ENCODE measurements at places on chromosomes 1 and 21. TPM values are rescaled to one million over a fixed set of nuclear protein-coding genes. Genes with fewer than 3 reads are reported as not detected.

The NBPF10 gene
- 1.2 TPM for total RNA-seq

- no peaks in the 10 kb centered on the region for H3K4me1 ChIP-seq
- H3K27ac ChIP-seq = no peak overlapping the region
- H3K27me3 ChIP-seq = no peaks in the 10 kb centered on the region
- H3K4me3 ChIP-seq = no peak overlapping the region
- no peaks in the 10 kb centered on the region for H3K36me3 ChIP-seq
Measured at GRCh38 chr1:17065666-17066065, 11.8 kb upstream of the SDHB start.

DNA sequence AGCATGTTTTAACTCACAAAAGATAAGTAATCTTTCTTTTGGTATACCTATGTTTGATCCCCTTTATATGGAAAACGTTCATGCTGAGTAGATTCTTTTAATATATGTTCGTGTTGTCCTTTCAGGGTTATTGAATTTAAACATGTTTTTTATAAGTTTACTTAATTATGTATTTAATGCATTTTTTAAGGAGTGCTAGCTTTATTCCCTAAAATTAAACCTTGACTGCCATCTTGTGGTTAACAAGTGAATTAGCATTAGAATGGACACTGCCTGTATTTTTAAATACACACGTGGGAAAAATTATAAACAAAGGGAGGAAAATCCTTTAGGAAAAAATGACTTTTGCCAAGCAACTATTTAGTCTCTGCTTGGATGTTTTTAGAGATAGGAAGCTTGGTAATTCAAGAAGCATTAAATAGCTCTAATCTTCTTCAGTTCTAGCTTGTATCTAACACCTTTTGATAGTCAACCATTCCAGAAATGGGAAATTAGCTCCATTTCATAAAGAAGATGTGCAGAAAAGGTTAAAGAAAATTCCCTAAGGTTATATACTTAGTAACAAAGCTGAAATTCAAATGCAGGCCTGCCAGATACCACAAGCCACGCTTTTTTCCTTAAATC lies 43.0 kb downstream of the UBE2U start:
- H3K27ac ChIP-seq = no peak overlapping the region
- no peak for DNase-seq
- no peak overlapping the region for H3K4me3 ChIP-seq
- H3K36me3 ChIP-seq = no peaks in the 10 kb centered on the region
- H3K4me1 ChIP-seq = no peaks in the 10 kb centered on the region

GRCh38 chr1:201828217-201828819 lies 639 bp upstream of the IPO9 start:
- H3K27ac ChIP-seq = no peak overlapping the region
- no peak for DNase-seq
- H3K36me3 ChIP-seq = peaks cover 1% of the 10 kb centered on the region
- H3K27me3 ChIP-seq = no peaks in the 10 kb centered on the region

DNA sequence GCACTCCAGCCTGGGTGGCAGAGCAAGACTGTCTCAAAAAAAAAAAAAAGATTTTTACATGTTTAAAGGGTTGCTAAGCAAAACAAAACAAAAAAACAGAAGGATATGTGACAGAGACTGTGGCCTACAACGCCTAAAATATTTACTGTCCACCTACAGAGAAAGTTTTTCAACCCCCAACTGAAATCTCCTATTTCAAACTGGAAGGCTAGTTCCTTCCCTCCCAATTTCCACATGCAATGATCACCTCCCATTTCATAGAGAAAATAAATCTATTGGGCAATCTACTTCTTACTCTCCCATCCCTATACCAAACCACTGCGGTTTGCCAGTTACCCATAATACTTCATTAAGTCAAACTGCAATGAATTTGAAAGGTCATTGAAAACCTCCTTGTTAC lies 74.2 kb downstream of the ST3GAL3 start:
- no peaks in the 10 kb centered on the region for H3K27me3 ChIP-seq
- H3K27ac ChIP-seq = no peak overlapping the region
- no peaks in the 10 kb centered on the region for H3K4me1 ChIP-seq
- DNase-seq = no peak
- H3K4me3 ChIP-seq = no peak overlapping the region

The AMPD1 gene
- not detected for total RNA-seq

DNA sequence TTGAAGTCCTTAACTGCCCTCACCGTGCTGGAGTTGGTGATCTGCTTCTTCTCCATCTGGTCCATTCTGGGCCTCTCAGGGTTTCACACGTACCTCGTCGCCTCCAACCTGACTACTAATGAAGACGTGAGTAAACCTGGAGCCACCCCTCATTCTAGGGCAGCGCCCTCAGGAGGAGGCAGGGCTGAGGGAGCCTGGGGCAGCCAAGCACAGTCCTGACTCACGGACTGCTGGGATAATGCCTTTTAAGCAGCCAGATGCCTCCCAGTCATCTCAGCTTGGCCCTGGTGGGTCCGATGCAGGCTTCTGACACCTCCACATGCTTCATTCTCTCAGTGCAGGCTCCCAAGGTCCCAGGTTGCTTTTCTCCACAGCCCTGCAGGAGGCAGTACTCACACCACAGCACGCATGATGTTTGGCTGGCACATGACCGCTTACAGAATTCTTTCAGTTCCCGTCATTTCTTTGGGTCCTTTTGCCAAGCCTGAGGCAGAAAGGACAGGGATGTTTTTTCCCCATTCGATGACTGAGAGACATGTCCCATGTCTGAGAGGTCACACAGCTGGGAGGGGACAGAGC lies 11.8 kb upstream of the SFN start:
- H3K27me3 ChIP-seq = no peaks in the 10 kb centered on the region
- H3K4me3 ChIP-seq = no peak overlapping the region
- no peak for DNase-seq
- H3K36me3 ChIP-seq = peaks cover 69% of the 10 kb centered on the region
- H3K27ac ChIP-seq = no peak overlapping the region

The CGN gene
- not detected for total RNA-seq

- no peaks in the 10 kb centered on the region for H3K27me3 ChIP-seq
- no peaks in the 10 kb centered on the region for H3K36me3 ChIP-seq
- DNase-seq = no peak
- H3K4me1 ChIP-seq = no peaks in the 10 kb centered on the region
- no peak overlapping the region for H3K27ac ChIP-seq
Measured at GRCh38 chr1:167057241-167057688, 32.9 kb downstream of the GPA33 start.

The SPRR3 gene
- 0.53 TPM for total RNA-seq

- H3K27ac ChIP-seq = no peak overlapping the region
- no peaks in the 10 kb centered on the region for H3K4me1 ChIP-seq
- H3K27me3 ChIP-seq = no peaks in the 10 kb centered on the region
- H3K36me3 ChIP-seq = no peaks in the 10 kb centered on the region
Measured at GRCh38 chr1:165069829-165070228, 286.7 kb downstream of the LMX1A start.

DNA sequence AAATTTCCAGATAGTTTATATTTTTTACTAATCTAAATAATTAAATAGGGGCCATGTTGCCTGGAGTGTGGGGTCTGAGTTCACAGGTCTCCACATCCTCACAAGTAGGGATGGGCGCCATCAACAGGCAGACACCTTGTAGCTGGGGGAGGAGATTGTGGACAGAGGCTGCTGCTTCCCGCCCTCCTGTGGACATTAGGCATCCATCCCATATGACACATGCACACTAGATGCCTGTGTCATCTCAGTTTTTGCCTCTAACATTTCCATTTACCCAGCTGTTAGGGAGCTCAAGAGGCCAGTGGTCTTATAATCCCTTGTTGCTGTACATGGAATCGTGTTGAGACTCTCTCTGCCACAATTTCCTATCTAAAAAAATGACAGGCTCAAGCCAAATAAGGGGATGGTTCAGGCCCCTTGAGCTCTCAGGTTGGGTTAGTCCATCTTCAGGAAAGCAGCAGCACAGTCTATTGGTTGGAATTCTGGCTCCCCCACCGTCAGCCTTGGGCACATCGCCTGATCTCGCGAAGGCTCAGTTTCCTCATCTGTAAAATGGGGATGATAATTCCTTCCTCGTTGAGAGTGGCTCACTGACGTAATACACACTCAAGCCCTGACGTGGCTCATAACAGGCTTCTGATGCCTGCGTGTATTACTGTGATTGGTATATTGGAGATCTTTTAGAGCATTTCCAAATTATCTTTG lies 13.6 kb downstream of the LHX4 start:
- DNase-seq = no peak
- H3K27me3 ChIP-seq = peaks cover 16% of the 10 kb centered on the region
- H3K36me3 ChIP-seq = no peaks in the 10 kb centered on the region
- no peak overlapping the region for H3K4me3 ChIP-seq

The COL16A1 gene
- 339 TPM for total RNA-seq

DNA sequence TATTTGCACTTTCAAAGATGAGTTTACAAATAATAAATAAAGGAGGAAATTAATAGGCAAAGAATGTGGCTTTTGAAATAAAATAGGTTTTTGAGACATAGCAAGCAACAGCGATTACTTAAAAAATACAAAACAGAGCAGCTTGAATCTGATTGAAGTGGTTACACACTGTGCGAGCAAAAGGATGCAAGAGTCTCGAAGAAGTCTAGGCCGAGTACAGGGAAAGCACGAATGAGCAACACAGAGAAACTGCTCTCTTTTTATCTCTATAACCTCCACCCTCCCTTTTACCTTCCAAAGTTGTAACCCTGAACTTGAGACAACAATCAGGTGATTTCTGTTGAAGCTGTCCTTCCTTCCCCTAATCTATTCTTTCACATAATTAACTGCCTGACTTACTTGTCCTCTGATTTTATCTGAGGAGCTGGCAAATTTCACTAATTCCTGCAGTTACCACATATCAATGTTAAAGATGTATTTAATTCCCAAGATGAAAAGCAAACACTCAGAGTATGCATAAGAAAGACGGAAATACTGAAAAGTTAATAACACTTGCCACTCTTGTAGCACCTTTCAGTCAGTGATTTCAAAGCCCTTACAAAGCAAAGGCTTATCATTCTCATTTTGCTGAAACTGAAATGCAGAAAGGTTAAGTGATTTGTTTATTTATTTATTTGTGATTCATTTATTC lies 1030.1 kb downstream of the ADGRL2 start:
- no peak overlapping the region for H3K27ac ChIP-seq
- H3K36me3 ChIP-seq = no peaks in the 10 kb centered on the region
- H3K4me3 ChIP-seq = no peak overlapping the region
- no peaks in the 10 kb centered on the region for H3K27me3 ChIP-seq
- DNase-seq = no peak

DNA sequence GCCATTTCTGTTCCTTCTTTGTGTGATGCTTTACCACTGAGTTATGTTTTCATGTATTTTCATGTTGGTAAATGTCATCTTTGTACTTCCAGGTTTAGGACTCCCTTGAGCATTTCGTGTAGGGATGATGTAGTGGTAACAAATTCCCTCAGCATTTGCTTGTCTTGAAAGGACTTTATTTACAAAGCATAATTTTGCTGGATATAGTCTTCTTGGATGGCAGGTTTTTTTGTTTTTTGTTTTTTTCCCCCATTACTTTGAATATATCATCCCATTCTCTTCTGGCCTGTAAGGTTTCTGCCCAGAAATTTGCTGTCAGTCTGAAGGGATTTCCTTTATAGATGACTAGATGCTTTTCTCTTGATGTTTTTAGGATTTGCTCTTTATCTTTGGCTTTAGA lies 133.4 kb downstream of the PCBP3 start:
- H3K4me3 ChIP-seq = no peak overlapping the region
- no peaks in the 10 kb centered on the region for H3K36me3 ChIP-seq
- no peaks in the 10 kb centered on the region for H3K4me1 ChIP-seq
- no peak overlapping the region for H3K27ac ChIP-seq
- H3K27me3 ChIP-seq = no peaks in the 10 kb centered on the region

The ZNF672 gene
- 30.9 TPM for total RNA-seq

GRCh38 chr1:68202239-68202832 lies 30.0 kb downstream of the WLS start:
- H3K4me3 ChIP-seq = no peak overlapping the region
- H3K36me3 ChIP-seq = no peaks in the 10 kb centered on the region
- no peaks in the 10 kb centered on the region for H3K27me3 ChIP-seq
- no peaks in the 10 kb centered on the region for H3K4me1 ChIP-seq

DNA sequence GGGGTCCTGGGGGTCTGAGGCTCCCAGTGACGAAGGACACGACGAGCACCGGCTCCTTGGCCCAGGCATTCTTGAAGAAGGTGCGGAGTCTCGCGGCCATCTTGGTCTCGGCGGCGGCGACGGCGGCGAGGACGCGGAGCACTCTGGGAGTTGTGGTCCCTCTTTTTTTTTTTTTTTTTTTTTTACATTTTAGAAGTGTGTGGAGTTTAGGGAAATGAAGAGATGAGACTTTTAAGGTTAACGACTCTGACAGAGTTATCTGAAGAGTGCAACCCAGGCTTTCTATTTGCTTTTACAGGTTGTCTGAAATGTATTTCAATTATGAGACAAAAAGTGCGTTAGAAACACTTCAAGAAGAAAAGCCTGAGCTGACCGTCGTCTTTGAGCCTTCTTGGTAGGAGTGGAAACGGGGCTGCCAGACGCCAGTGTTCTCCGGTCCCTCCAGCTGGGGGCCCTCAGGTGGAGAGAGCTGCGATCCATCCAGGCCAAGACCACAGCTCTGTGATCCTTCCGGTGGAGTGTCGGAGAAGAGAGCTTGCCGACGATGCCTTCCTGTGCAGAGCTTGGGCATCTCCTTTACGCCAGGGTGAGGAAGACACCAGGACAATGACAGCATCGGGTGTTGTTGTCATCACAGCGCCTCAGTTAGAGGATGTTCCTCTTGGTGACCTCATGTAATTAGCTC lies 9.7 kb downstream of the OR2B11 start:
- H3K36me3 ChIP-seq = no peaks in the 10 kb centered on the region
- peak overlapping the region; percentile 55 for H3K4me3 ChIP-seq
- H3K27me3 ChIP-seq = no peaks in the 10 kb centered on the region
- no peak for DNase-seq

The GSTM1 gene
- 89.4 TPM for total RNA-seq

The BRDT gene
- total RNA-seq = not detected

DNA sequence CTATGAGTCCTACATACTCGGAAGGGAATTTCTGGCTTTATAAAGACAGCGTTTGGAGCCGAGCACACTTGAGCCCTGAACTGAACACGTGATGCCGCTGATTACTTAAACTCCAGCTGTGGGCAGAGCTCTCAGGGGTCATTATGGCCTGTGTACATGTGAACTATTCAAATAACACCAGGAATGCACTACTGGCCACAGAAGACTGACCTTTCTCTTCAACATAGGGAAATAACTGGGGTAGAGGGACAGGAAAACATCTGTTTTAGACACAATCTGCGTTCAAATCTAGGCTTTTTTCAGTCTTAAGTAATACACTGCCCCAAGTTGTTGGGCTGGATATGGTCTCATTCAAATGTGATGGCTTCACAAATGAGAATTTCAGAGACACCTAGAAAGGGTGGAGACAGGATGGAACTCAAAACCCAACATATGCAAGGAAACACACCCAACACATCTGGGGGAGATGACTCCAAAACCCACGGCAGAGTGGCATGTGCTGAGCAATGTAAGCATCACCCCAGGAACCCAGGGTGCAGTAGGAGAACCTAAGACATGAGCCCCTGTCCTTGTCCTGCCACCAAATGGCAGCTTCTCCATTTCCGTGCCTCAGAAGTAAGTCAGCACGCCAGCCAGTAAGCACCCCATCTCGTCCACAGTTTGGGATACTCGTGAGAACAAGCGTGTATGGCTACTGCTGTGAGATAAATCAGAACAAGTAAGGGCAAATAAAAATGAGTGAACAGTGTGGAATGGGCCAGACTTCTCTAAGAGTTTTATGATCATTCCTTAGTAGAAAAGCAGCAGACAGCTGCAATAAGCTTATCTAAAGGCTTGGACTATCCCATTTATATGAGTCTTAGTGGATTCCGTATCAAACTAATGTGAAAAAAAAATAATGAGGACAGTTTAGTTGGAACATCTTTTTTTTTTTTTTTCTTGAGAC lies 24.9 kb downstream of the NID1 start:
- H3K4me3 ChIP-seq = no peak overlapping the region
- no peaks in the 10 kb centered on the region for H3K27me3 ChIP-seq
- no peaks in the 10 kb centered on the region for H3K4me1 ChIP-seq
- DNase-seq = no peak
- H3K27ac ChIP-seq = no peak overlapping the region

Data from ascending aorta (tissue), 2 donors.